PC-9 (cell line): ENCODE measurements at places on chromosomes 11 and 22. TPM values are rescaled to one million over a fixed set of nuclear protein-coding genes. Genes with fewer than 3 reads are reported as not detected.

Gene TSGA10IP
- not detected in 2 replicates for total RNA-seq

DNA sequence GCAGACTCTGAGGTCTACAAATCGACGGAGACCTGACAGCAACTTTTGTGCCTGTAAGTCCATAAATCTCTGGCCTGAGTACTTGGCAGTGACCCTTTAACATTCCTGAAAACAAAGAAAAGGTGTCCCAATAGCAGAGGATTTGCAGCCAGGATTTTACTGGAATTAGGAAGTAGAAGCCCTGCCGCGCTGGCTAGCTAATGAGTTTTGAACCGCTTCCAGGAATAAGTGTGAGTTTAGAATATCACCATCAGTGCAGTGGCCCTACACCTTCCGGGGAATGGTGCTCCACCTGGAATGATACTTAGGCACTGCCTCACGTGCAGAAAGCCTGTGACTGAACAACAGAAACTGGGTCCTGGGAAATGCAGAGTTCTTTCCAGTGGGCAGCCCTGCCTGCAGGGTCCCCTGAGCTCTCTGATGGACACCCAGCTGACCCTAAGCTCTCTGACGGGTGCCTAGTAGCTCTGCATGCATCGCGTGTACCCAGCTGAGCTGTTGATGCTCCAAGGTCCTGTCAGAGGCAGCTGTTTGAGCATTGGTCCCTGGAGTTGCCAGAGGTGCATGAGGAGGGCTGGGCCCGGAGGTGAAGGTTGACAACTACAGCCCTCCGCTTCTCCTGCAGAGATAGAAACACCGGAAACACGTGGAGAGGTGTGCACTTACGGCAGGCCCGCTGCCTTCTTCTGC lies 380.9 kb downstream of the TBC1D22A start:
- DNase-seq, result no peak

DNA sequence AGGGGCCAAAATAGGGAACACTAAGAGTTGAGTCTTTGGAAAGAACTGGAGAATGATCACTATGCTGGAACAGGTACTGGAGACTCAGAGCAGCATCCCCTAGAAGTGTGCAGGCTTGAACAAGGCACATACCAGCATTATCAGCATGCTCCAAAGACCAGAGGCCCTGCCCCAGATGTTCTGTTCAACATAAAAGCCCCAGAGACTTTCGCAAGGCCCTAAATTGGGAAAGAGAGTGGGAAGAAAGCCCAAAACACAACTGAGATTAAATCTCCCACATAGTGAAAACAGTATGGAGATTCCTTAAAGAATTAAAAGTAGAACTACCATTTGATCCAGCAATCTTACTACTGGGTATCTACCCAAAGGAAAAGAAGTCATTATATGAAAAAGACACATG lies 9.4 kb downstream of the CNGA4 start:
- no peak for DNase-seq

- no peak for DNase-seq
Observed at GRCh38 chr11:106998116-106998915, 20.0 kb downstream of the GUCY1A2 start.

DNA sequence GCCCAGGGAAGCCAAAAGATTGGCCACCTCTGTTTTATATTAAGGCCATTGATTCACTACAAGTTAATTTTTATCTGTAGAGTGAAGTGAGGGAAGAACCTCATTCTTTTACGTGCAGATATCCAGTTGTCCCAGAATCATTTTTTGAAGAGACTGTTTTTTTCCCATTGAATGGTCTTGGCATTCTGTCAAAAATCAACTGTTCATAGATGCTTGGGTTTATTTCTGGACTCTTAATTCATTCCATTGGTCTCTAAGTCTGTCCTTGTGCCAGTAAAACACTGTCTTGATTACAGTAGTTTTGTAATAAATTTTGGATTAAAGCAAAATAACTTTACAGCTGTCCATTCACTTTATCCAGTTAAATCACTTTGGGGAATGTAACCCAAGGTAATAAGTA lies 26.8 kb downstream of the WBP2NL start:
- no peak for DNase-seq

DNA sequence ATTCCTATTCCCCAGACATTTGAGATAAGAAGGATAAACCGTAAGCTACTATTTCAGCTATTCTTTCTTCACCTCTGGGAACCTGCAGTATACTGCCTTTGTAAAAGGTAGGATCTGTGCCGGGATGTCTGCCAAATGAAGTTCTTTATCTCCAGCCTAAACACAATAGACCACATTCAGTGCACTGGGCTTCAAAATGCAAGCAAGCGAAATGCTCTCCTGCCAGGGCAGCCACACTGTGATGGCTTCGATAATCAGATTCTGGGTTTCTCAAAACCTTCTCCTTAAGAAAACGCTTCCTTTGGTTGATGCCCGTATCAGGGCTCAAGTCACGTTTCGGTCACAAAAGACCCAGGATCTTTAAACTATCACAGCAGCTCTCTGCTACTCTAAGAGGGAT lies 299.5 kb upstream of the B3GAT1 start:
- DNase-seq, result no peak

GRCh38 chr11:73281796-73282660 lies 9.9 kb downstream of the P2RY6 start:
- no peak for DNase-seq

GRCh38 chr11:93532281-93532789 lies 10.9 kb downstream of the SMCO4 start:
- no peak for DNase-seq

- DNase-seq, result no peak
Observed at GRCh38 chr22:30004694-30005093, 75.6 kb upstream of the HORMAD2 start.

- no peak for DNase-seq
Observed at GRCh38 chr11:67410369-67410831, 5.1 kb upstream of the CARNS1 start.

GRCh38 chr11:61694602-61694939 lies 14.4 kb downstream of the DAGLA start:
- no peak for DNase-seq

DNA sequence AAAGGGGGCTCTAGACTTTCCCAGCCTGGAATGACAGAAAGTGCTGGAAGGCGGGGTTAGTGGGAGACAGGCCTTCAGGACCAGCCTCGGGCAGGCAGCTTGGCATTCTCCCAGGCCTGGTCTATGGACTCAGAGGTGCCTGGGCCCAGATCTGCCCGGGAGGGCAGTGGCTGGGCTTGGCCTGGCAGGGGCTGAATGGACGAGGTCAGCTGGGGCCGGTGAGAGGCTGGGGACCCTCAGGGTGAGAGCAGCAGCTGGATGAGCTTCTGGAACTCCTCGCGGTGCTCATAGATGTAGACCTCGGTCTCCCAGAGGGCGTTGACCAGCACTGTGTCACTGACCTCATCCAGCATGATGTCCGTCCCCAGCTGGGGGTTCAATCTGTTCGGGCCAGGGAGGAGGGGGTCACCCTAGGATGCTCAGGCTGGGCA lies 1.5 kb upstream of the BAIAP2L2 start:
- no peak for DNase-seq

DNA sequence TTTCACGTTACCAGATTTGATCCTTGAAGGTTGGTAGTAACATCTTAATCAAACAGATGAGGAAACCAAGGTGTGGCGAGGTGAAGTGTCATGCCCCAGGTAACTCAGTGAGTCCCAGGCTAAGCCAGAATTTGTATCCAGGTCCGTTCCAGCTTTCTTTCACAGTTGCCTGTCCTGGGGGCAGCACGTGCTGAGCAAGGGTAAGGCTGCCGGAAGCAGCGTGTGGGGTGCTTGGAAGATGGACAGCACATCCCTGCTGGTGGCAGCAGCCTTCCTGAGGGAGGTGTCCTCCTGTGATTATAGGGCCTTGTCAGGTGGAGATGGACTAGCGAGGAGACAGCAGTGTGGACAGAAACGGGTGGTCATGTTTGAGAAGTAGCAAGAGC lies 50.9 kb downstream of the TRIOBP start:
- DNase-seq, result no peak

- DNase-seq, result no peak
Observed at GRCh38 chr11:76885390-76886097, 24.8 kb downstream of the ACER3 start.

- DNase-seq, result no peak
Observed at GRCh38 chr11:102447193-102447592, 5.4 kb downstream of the TMEM123 start.
